Stimulated activated CD8-positive, alpha-beta memory T cell treated with anti-CD3 and anti-CD28 coated beads, Interleukin-7, amount 100 ng/mL, for 1 hour (primary cell): ENCODE measurements at places on chromosomes 3 and 15.

DNA sequence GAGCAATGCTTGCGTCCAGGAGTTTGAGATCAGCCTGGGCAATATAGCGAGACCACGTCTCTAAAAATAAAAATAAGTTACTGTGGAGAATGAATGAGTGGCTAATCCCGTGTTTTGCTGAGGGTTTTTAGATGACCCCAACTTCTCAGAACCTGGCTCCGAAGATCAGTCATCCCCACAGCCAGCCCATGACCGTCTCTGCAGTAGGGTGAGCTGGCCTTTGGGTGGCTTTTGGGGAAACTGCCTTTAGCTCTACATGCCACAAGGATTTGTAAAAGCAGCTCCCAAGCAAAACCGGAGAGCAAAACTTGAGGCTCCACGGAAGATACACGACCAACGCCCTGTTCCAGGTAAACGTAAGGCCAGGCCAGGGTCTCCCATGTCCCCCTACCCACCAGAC, 39.2 kb upstream of the TFRC start:
- DNase-seq, result no peak

- no peak for DNase-seq
Observed at GRCh38 chr3:64188810-64189560, 36.3 kb downstream of the PRICKLE2 start.

GRCh38 chr3:36317915-36318314, 62.4 kb upstream of the STAC start:
- DNase-seq, result no peak

- DNase-seq, result no peak
Observed at GRCh38 chr15:60476713-60477112, 2.2 kb downstream of the ICE2 start.

- DNase-seq, result no peak
Observed at GRCh38 chr15:63186065-63186464, 3.3 kb upstream of the RAB8B start.

- no peak for DNase-seq
Observed at GRCh38 chr3:141000027-141000663, 51.0 kb upstream of the SPSB4 start.

- DNase-seq, result no peak
Observed at GRCh38 chr3:196203846-196204245, 7.4 kb downstream of the ZDHHC19 start.

DNA sequence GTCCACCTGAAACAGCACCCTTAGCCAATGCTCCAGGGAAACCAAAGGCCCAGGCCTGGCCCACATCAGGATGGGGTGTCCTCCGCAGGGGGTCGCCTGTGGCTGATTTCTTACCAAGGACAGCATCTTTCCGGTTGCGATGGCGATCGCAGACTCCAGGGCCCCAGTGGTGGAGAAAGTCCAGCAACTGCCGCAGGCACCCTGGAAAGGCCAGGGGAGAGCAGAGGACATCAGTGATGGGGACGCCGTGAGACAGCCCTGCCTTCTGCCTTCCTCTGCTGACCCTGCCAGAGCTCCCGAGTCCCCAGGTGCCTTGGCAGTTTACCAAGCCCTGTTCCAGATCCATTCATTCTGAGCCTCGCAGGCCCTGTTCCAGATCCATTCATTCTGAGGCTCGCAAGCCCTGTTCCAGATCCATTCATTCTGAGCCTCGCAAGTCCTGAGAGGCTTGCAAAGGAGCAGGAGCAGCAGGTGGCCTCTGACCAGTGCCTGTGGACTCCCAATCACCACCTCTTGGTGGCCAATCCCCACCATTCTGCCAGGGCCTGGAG, 12.5 kb downstream of the CTSH start:
- DNase-seq, result no peak

DNA sequence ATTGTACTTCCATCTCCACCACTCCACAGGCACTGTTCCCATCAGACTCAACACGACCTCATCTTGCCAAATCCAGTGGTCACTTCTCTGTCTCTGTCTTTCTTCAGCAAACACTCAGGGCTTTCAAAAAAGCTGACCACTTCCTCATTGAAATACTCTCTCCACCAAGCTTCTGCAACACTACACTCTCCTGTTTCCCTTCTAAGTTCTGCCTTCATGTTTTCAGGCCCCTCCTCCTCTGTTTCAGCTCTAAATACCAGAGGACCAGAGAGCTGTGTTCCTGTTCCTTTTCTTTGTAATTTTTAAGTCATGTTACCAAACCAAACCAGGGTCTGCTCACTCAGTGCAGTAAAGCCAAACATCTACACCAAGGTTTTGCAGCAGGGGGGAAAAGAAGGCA, 33.8 kb upstream of the ACP3 start:
- DNase-seq, result no peak

DNA sequence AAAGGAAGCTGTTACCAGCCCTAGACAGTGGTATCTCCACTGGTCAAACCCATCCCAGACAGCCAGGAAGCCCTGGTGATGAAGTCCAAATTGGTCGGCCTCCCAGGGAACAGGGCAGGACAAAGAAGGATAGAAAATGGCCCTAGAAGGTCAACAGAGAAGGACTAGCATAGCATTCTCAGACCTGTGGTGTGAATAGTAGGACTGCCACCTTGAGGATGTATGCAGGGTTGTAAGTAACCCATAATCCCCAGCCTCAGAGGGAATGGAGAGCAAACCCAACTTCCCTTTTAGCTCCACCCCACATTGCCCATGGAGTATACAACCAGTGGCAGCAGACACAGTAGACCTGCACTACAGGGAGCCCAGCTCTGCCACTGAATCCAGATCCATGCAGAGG, 68.6 kb upstream of the EIF1B start:
- DNase-seq, result no peak

GRCh38 chr15:33124279-33124678, 70.2 kb downstream of the FMN1 start:
- no peak for DNase-seq

- no peak for DNase-seq
Observed at GRCh38 chr3:39434574-39434973, 28.1 kb downstream of the RPSA start.

DNA sequence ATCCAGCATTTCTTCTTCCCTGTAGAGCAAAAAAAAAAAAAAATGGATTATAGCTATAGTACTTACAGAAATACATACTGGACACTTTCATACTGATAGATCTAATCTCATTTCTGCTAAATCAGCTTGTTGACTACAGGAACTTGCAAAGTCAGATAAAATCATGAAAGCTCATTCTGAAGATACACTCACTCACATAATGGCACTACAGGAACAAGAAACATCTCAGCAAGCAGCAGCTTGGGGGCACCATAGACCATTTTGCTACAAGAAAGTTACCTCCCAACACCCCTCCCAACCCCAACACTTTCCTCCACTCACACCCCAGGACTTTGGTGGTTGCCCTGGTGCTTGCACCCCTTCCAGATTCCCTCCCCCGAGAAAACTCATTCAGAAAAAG, 4.6 kb downstream of the MYH15 start:
- DNase-seq, result no peak

GRCh38 chr3:16849795-16850194, 35.0 kb upstream of the PLCL2 start:
- DNase-seq, result no peak

- no peak for DNase-seq
Observed at GRCh38 chr3:57061556-57061955, 1.1 kb downstream of the SPATA12 start.

GRCh38 chr3:9947025-9947995, 4.9 kb downstream of the PRRT3 start:
- DNase-seq, result no peak

- DNase-seq, result no peak
Observed at GRCh38 chr15:31179693-31180092, 78.2 kb upstream of the TRPM1 start.
